Left lung (tissue), 14 donors: ENCODE measurements at places on chromosomes 6 and 20. TPM values are rescaled to one million over a fixed set of nuclear protein-coding genes. Genes with fewer than 3 reads are reported as not detected.

The BANF2 gene
- not detected for polyA plus RNA-seq

The MMP24 gene
- 2.6 TPM for polyA plus RNA-seq

The BMP5 gene
- polyA plus RNA-seq = 79.9 TPM

DNA sequence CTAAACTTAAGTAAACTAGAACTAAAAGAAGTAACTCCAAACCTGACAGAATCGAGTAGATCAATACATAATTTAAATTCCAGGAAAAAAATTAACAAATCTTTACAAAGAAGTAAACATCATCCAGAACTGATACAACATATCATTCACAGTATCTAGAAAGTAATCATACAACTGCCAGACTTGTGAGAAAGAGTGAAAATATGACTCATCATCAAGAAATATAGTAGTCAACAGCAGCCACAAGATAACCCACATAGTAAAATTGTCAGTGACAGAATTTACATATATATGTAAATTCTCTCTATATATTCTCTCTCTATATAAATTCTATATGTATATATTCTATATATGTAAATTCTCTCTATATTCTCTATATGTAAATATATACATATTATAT lies 242.8 kb upstream of the RGS17 start:
- DNase-seq = no peak

- no peak for DNase-seq
These were observed 5.5 kb upstream of the JAG1 start for GRCh38 chr20:10679269-10679668.

DNA sequence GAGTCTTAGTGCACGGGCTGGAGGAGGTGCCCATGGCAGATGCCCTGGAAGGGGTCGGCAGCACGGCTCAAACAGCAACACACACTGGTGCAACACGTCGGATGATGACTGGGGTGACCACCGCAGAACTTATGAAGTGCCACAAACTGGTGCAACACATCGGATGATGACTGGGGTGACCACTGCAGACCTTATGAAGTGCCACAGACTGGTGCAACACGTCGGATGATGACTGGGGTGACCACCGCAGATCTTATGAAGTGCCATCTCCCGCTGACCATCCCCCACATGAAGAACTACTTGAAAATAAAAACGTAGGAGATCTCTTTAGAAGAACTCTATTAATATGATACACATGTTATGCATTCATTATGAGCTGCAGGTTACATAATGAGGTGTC lies 218.3 kb downstream of the TBXT start:
- peak; percentile 43 for DNase-seq

DNA sequence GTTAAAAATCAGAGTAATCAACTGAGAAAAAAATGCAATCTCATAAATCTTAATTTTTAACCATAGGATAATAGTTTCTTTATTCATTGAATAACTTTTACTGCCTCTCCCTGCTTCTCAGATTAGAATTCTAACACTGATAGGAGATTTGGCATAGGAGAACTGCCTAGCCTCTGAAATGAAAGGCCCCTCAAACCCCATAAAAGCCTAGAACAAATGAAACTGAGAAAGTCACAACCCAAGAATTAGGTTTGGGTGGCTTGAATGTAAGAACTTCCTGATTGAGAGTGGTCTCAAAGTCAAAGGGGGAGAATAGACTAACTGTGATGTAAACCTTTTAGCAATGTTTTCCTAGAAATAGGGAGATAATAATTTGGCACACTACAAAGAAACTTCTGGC lies 52.2 kb downstream of the SAMD5 start:
- DNase-seq = no peak

DNA sequence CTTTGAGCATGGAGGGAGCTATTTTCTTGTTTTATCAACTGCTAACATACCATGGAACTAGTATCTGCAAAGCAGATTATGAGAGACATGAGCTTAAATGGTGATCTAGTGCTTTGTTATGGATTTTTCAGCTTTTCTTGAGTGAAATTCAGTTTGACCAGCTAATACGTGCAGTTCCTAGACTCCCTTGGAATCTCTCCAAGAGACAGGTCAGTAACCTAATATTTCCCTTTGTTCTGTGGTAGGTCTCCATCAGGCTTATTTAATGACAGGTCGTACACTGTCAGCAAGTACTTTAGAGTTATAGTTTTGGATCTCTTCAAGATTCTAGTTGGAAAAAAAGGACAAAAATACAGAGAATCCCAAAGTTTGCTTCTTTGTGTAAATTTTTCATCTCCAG lies 43.9 kb downstream of the HDAC2 start:
- DNase-seq = no peak
